ENCODE measurements at places on chromosomes 11 and 22. TPM values are rescaled to one million over a fixed set of nuclear protein-coding genes. Genes with fewer than 3 reads are reported as not detected.
A peak's percentile ranks its signal among the peaks of the same experiment; 100 is the strongest.

DNA sequence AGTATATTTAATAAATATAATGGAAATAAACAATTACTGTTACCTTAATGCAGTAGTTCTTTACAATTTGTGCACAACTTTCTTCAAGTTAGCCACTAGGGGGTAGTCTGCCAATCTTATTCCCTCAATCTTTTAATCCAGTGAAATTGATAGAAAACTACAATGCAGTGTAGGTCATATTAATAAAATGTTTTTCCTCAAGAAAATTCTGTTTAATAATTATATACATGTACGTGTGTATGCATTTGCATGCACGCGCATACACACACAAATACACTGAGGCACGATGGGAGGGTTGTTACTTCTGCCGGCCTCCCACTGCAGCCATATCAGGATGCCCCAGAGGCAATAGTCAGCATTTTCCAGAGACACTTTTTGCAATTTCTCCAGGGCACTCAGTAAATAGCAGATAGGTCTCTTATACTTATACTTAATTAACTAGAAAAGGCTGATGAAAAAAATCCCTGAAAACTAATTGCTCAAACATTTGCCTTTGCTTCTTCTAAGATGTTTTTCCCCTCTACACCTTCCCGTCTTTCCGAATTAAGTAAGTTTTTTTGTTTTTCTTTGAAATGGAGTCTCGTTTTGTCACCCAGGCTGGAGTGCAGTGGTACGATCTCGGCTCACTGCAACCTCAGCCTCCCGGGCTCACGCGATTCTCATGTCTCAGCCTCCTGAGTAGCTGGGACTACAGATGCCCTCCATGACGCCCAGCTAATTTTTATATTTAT is 3.1 kb downstream of the GAB2 start:
- no peak overlapping the region for H3K27ac ChIP-seq
- no peak overlapping the region for H3K4me3 ChIP-seq
- no peak for DNase-seq
- H3K4me1 ChIP-seq: peaks cover 39% of the 10 kb centered on the region

GRCh38 chr11:4138497-4138896 is 43.9 kb downstream of the RRM1 start:
- no peak for DNase-seq
- no peak overlapping the region for H3K4me3 ChIP-seq
- H3K27ac ChIP-seq: no peak overlapping the region

DNA sequence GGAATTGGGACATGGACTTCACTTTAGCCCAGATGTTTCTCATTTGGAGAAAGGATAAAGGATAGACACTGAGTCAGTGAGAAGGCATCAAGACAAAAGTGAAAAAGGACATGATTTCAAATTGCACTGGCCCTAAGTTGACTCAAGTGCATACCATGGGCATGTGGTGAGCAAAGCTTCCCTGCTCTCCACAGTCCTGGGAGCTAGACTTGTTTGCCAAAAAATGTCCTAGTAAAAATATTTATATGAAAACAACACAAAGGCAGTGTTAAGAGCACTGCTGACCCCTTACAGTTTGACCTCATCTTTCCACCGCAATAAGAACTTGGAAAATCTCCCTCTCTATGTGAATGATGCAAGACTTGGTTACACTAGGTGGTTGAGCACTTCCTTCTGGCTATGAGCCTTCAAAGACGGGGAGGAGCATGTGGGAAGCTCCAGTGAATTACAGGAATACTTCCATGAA is 46.5 kb upstream of the FIBIN start:
- no peaks in the 10 kb centered on the region for H3K36me3 ChIP-seq
- H3K4me1 ChIP-seq: no peaks in the 10 kb centered on the region
- no peak overlapping the region for H3K4me3 ChIP-seq
- H3K27me3 ChIP-seq: no peaks in the 10 kb centered on the region

- DNase-seq: peak; percentile 57
- H3K36me3 ChIP-seq: no peaks in the 10 kb centered on the region
- peaks cover 14% of the 10 kb centered on the region for H3K4me1 ChIP-seq
- H3K4me3 ChIP-seq: peak within 1 kb of the TSS; percentile 60
- H3K27me3 ChIP-seq: no peaks in the 10 kb centered on the region
- peak within 1 kb of the TSS; percentile 84 for H3K27ac ChIP-seq
Measured at GRCh38 chr22:44024288-44024921, at the start of gene PARVB. PARVB (plus strand) TSS chr22:44024302; CDS start chr22:44024340, 38 bp downstream.

DNA sequence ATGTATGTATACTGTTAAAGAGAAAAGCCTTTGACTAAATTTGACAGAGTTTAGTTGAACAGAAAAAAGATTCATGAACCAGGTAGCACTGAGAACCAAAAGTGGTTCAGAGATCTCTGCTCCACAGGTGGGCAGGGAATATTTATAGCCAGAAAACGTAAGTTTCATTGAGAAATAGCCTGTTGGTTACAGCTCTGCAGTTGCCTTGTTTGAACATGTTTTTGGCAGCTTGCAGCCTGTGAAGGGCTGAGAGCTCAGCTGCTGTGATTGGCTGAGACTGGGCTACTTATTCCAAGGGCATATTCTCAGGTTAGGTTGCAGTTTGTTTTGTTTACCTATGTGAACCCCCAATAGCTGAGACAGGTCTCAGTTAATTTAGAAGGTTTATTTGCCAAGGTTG is 13.5 kb upstream of the ZNF74 start:
- H3K27me3 ChIP-seq: peaks cover 21% of the 10 kb centered on the region
- H3K27ac ChIP-seq: no peak overlapping the region
- no peak overlapping the region for H3K4me3 ChIP-seq
- DNase-seq: no peak
- H3K4me1 ChIP-seq: no peaks in the 10 kb centered on the region

LAYN gene
- 23.5 TPM for total RNA-seq

MUC5AC gene
- 605 TPM for total RNA-seq

ANO1 gene
- total RNA-seq: 5.2 TPM

FDXACB1 gene
- total RNA-seq: 4.3 TPM
